Mesenteric fat pad (tissue), 1 donor: ENCODE measurements at places on chromosomes 11 and 22. TPM values are rescaled to one million over a fixed set of nuclear protein-coding genes. Genes with fewer than 3 reads are reported as not detected.

The APOL5 gene
- total RNA-seq, result not detected

The CCDC73 gene
- not detected for total RNA-seq

The SCN3B gene
- total RNA-seq, result 1.3 TPM

The SHISA8 gene
- total RNA-seq, result not detected

The NEFH gene
- total RNA-seq, result 0.87 TPM

The ANAPC15 gene
- total RNA-seq, result 29.1 TPM

The PDE3B gene
- total RNA-seq, result 71.5 TPM

The VPREB3 gene
- total RNA-seq, result not detected

The PRPF19 gene
- total RNA-seq, result 68.3 TPM

GRCh38 chr22:29194184-29194583, 11.5 kb upstream of the EMID1 start:
- DNase-seq, result no peak

- no peak for DNase-seq
These were observed 38.6 kb upstream of the LMO2 start for GRCh38 chr11:33930317-33931021.

GRCh38 chr22:23470811-23471389, 109.2 kb downstream of the IGLL1 start:
- no peak for DNase-seq

- no peak for DNase-seq
These were observed 621.2 kb downstream of the METTL15 start for GRCh38 chr11:28729339-28729738.

GRCh38 chr11:30281476-30282288, 41.2 kb upstream of the ARL14EP start:
- DNase-seq, result no peak

DNA sequence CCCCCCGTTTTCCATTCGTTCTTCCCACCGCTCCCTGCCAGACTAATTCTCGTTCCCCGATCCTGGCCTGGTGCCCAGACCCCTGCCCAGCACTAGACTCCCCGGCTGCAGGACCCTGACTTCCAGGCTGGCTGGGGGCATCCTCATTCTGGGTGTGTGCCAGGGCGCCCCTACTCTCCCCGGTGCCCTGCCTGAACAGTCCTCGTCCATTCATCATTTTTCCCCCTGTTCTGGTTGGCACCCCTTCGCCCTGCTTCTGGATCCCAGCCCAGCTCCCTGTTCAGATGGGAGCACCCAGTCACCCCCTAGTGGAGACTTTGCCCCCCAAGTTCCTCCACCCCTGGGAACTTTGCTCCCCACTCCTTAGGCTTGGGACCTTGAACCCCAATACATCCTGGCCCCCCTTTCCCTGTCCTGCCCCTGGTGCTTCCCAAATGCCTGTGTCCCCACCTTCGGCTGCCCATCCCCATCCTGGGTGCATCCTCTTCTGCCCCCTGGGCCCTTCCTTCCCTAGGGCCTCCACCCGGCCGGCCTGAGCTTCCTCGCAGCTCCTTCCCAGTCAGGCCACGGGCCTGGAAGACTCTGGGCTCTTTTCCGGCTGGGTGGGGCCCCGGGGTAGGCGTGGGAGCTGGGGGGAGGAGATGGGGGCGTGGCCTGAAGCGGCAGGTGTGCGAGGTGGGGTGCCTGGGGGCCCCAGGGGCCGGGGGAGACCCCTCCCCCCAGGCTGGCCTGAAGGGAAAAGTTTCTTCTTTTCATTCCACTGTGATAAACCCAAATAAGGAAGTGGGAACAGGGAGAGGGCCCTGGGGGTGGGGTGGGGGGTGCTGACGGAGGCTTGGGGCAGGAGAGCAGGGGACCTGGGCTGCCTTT, 908 bp downstream of the PLCB3 start:
- no peak for DNase-seq

DNA sequence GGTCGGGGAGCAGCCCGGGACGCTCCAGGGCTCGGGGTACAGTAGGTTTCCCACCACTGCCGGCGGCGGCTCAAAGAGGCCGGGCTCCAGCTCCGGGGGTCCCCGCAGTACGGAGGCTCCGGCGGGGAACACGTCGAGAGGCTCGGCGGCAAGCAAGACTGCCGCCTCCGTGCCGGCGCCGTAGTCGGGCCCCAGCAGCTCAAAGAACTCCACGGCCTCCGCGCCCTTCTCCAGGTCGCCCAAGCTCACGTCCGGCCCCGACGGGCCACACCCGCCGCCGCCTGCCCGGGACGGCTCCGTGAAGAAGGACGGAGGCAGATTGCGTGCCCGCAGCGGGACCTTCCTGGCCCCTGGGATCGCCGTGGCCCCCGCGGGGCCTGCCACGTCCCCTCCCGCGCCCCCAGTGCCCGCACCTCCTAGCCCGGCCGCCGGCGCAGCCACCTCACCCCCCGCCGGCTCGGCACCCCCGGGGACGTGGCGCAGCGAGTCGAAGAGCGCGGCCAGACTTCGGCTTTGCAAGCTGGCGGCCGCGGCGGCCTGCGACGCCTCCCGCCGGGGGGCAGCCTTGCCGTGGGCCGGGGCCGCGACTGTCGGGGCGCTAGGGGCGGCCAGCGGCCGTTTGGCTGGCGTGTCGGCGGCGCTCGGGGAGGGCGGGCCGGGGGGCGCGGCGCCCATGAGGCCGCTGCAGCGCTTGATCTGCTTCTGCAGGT, 775 bp downstream of the FAM181B start:
- DNase-seq, result no peak

GRCh38 chr11:13261591-13262061, 16.0 kb upstream of the BMAL1 start:
- DNase-seq, result no peak

DNA sequence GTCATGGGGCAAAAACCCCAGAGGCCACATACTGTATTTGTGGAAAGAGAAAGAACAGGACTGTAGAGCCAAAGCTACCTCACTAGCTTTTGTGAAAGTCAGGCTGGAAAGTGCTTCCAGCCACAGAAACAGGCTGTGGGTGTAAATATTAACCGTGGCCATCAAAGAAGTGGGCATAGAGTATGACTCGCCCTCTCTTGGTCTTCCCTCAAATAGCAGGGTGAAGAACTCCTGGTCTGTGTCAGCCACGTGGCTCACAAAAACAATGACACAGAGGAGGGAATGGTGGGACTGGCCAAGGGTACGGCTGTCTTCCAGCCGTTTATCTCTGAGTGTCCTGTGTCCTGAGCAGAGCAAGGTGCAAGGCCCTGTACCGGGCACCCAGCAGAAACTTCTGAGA, 37.6 kb upstream of the UBASH3B start:
- DNase-seq, result no peak

DNA sequence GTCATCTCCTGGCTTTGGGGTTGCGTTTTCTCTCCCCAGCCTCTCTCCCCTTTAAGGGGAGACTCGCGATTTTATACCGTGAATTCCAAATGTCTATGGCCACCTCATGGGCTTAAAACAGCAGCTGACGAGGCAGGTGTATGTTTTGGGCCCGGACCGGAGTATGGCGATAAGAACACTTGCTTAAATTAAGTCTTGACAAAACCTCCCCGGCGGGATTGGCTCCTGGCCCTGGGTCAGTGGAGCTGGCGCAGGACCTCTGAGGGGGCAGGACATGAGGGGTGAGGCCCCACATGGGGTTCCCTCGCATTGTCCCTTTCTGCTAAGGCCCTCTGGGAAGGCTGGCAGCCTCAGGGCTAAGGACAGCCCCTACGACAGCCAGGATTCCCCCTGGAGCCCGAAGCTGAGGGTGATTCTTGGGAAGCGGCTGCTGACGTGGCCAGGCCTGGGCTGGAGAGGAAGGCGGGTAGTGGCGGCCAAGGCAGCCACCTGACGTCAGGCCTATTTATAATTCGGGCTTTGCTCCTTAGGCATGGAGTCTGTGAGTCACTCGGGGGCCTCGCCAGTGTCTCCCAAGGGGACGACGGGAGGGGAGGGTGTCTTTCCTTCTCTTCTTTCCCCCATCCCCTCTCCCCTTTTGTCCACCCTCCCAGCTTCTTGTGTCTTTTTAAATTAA, 12.7 kb downstream of the MYO18B start:
- no peak for DNase-seq

GRCh38 chr11:70677232-70677916, 279.0 kb downstream of the CTTN start:
- no peak for DNase-seq

DNA sequence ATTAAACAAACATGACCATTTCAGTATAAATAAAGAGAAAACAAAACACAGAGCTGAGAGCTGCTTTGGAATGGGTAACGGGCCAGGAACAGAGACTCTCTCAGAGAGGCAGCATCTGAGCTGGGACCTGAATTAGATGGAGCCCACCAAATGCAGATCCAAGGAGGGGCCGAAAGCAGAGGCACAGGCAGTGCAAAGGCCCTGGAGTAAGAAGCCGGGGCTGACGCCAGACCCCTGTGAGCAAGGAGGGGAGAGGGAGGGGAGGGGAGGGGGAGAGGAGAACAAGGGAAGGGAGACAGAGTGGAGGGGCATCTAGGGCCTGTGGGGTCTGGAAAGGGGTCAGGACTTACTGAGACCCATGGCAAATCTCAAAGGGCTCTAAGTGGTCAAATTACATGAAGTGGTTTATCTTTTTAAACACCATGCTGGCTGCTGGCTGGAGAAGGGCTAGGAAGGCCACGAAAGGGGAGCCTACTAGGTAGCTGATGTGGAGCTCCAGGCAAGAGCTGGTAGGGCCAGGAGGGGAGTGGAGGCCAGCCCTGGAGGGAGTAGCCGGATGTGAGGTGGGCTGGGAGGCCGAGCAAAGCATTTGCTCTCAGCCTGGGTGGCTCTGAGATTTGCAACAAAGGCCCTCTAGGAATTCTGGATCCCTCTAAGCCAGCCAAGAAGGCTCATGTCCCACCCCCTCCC, 3.2 kb downstream of the OSBPL5 start:
- DNase-seq, result no peak

DNA sequence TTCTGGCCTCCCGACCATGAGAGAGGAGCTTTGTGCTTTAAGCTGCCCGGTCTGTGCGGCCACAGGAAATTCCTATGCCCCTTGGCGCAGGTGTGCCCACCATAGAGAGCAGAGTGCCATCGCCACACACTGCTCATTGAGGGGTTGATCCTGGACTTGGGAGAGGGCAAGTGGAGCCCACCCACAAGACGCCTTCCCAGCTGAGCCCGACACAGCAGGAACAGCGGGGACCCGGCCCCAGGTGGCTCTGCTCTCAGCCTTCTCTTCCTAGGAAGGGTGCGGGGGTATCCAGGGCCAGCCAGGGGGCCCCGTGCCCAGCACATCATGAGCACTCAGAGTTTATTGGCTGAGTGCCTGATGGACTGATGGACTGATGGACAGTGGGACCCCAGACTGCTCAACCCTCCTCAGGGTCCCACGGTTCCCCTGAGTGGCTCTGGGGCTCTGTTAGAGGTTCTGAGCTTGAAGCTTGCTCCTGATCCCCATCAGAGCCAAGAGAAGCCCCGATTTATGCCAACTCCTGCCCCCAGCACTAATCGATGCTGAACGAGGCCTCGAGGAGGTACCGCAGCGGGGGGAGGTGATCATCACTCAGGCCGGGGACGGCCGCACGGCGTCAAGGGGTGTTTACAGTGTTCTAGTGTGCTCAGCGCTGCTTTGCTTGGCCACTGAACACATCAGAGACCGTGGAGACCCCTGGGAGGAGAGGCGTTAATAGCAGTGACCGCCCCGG, 13.5 kb upstream of the MRGPRD start:
- peak; percentile 85 for DNase-seq

DNA sequence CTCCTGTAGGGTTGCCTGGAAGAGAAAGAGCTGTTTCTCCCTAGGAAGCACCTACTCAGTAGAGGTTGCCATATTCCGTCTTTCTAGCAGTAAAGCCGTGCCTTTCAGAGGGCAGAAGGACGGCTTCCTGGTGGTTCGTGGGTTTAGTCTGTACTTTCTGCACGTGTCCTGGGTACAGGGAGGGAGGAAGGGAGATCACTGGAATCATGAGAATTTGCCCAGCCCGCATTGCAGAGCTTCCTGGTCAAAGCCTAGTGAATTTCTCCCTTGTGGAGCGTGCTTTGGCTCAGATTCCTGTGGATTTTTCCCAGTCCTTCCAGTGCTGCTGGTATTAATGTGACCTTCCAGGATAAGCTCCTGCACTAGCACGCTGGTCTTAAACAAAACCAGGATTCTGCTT, 44.9 kb downstream of the GRAMD1B start:
- no peak for DNase-seq

GRCh38 chr11:2681408-2682145, 18.2 kb downstream of the KCNQ1OT1 start:
- DNase-seq, result peak; percentile 43

GRCh38 chr11:133441964-133442660, 90.2 kb downstream of the OPCML start:
- DNase-seq, result no peak

DNA sequence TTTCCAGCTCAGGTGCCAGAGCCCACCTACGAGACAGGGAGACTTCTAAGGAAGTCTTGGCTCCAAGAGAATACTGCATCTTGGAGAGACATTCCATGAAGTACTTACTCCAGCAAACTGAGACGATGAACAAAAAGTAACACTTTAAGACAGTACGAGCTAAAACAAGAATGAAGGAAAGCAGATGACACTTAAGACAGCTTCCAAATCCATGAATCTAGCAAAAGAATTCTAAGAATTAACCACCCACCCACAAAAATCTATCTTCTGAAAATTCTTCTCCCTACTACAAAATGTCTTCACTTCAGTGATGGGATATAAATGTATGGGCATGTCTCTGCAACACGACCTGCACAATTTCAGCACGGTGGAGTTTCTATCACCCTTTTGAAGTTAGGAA, 132.9 kb downstream of the C11orf58 start:
- DNase-seq, result no peak

- DNase-seq, result no peak
These were observed 31.5 kb downstream of the ARVCF start for GRCh38 chr22:19984851-19985811.

DNA sequence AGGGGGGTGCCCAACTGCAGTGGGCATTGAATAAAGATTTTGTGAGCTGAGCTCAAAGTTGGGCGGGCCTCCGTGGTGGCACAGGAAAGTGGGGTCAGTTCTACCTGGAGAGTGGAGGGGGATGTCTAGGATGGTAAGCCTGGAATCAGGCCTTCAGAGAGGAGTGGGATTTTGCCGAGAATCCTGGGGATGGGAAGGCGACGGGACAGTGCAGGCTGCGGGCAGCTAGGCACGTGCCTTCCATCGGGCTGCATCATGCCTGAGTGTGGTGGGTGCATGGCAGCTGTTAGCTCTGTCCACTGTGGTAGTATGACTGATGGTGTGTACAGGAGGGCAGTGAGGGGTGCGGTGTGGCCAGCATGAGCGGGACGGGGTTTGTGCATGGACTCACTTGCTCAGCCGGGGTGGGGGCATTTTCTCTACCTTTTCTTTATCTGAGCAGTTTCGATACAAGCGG, 3.6 kb downstream of the SHANK3 start:
- DNase-seq, result peak; percentile 79

GRCh38 chr11:44813401-44813800, 86.6 kb downstream of the TSPAN18 start:
- no peak for DNase-seq

DNA sequence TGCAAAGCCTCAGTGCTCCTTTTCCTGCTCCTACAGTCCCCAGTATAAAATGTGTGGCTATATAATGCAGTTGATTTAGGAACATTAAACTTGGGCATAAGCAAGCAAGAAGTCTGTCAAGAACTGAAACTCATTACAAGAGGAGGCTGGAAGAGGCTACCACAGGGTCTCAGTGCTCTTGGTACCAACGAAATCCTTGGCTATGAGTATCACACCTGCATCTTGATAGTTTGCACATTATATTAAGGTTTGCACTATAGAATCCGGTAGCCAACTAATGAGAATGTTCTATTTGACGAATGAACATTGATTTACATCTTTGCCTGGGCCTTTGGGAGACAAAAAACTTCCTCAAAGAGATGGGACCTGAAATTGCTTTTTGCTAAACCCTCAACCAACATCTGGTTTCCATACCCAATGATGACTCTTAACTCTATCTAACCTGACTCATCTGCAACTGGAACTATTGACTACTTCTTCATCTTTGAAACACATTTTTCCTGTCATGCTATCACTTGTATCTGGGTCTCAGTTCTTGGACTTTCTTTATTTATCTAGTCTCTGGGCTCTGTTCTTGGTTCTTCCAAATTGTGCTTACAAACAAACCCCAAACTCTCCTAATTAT, 207.2 kb upstream of the CTSC start:
- no peak for DNase-seq
